HepG2 (cell line): ENCODE measurements at places on chromosomes 2 and 18.

DNA sequence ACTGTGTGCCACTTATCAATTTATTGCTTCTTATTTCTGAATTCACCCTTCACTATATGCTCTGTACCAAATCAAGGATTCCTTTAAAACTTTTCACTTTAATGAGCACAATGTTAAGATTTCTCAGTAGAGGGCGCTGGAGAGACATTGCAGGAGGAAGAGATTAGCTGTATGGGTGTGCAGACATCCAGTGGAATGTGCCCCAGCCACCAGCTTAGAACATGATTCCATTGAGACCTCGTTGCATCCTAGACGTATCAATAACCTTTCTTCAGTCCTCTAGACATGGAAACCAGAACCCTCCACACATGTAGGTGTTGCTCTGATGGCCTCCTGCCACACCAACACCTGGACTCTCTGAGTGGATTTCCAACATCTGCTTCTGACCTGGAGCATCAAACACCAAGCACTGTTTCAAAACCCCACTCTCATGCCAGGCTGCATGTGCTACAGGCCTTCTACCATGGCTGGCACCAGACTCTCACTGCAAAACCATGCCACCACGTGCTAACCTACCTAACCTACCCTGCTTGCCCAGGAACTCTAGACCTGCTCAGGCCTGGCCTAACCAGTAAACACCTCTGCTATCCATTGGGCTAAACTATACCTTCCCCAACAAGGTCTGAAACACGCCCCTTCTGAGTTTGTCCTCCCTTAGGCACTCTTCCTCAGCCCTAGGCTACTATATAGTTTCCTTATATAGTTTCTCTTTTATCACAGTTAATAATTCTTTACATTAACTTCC lies 633.2 kb upstream of the PKDCC start:
- peak; percentile 56 for DNase-seq

GRCh38 chr2:237731663-237732062 lies 66.9 kb upstream of the RBM44 start:
- peak; percentile 48 for DNase-seq

DNA sequence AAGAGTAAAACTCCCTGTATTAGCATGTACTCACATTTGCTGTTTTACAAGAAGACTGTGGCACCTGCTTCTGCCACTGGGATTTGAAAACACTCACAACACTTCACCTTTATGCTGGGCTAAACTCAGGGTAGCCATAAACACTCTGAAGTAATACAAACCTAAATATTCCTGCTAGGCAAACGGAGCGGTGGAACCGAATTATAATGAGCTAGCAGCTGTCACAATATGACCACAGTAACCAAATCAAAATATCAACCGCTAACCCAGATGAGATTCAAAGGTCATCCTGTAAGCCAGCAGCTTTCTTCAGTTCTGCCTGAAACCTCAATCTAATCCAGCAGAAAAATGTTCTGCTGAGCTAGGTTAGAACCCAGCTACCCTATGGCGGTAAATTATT lies 132.1 kb downstream of the TCF4 start:
- no peak for DNase-seq

GRCh38 chr18:69196336-69196735 lies 204.4 kb upstream of the DOK6 start:
- DNase-seq, result no peak

- DNase-seq, result peak; percentile 85
Observed at GRCh38 chr2:119433636-119434327, 2.1 kb downstream of the TMEM37 start.

- DNase-seq, result no peak
Observed at GRCh38 chr2:71277147-71277475, 50.2 kb upstream of the PAIP2B start.

GRCh38 chr2:161946489-161947107 lies 127.4 kb downstream of the DPP4 start:
- DNase-seq, result peak; percentile 18

- DNase-seq, result no peak
Observed at GRCh38 chr2:209936106-209936666, 66.3 kb upstream of the RPE start.

DNA sequence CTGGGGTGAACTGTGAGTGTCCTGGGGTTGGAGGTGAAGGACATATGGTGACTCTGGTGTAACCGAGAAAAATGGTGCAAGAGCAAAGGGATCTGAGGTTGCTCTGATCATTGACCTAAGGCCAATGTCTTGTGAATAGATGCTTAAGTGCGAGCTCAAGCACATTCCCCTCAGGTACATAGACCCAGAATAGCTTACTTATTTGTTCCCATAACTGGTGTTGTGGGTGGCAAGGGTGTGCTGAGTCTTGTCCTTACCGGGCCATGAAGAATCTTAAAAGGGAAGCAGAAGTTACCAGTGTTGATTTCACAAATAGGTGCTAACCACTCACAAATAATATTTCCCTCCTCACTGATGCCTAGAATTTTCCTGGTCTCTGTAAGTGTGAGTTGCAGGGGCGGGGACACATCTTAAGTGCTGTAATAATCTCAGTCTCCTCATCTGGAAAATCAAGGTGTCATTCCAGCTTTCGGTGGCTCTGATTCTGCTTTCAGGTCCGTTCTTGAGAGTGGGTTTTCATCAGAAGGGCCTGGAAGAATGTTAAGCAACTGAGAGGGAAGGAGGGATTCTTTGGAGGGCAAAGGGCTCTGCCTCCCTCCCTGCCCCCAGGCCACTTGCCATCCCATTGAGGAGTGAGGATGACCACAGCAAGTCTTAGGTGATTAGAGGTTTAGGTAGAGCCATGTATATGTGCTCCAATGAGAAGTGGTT lies 54.9 kb downstream of the LIPG start:
- no peak for DNase-seq

GRCh38 chr2:233746475-233747282 lies 13.4 kb upstream of the UGT1A1 start:
- no peak for DNase-seq

- no peak for DNase-seq
Observed at GRCh38 chr2:144320491-144320890, 199.4 kb downstream of the ZEB2 start.

- DNase-seq, result no peak
Observed at GRCh38 chr2:45134014-45134413, 124.8 kb upstream of the SIX2 start.

- no peak for DNase-seq
Observed at GRCh38 chr2:69097891-69098655, 85.1 kb downstream of the ANTXR1 start.

DNA sequence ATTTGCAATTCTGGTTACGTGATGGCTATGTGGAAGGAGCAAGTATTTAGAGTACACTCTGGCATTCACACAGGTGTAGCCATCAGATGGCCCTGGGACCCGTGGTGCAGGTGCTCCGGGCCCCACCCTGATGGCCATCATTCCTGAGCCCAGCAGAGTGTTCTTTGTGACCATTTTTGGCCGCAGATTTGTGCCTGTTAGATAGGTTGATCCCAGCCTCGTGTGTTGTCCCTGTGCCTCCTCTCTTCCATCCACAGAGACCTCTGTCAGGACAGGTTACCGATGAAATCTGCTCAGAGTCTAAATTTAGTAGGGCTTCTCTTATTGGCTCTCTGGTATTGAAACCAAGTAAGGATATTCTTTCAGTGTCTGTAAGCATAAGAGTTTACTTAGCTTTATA lies 33.9 kb downstream of the MAPRE2 start:
- no peak for DNase-seq

GRCh38 chr2:106106622-106107508 lies 87.2 kb downstream of the UXS1 start:
- no peak for DNase-seq

DNA sequence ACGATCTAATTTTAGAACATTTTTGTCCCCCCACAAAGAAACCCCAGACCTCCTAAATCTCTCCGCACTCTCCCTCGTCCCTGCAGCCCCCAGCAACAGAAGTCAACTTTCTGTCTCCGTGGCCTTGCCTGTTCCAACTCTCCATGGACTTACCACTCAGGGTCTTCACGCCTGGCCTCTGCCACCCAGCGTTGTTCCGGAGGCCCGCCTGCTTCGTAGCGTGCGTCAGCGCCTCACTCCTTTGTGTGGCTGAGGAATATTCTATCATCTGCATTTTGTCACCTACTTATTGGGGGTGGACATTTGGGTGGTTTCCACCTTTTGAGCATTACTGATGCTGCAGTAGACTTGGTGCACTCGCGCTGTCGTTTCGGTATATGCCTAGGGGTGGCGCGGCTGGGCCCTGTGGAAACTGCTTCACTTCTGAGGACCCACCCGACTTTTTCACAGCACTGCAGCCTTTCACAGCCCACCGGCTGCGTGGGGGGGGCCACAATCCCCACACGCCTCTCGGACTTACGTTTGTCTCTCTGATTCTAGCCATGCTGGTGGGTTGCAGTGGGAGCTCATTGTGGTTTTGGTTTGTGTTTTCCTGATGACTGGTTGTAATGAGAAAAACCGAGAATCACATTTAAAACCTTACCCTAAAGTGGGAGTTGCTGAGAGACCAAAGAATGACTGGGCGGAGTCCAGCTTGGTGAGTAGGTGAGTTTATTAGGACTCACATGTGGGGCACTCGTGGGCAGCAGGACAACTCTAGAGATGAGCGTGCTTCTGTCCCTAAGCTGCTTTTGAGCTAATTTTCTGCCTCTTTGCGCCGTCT lies 1.4 kb upstream of the HSBP1L1 start:
- DNase-seq, result no peak

- DNase-seq, result no peak
Observed at GRCh38 chr2:218407717-218408116, 8.0 kb downstream of the CTDSP1 start.

DNA sequence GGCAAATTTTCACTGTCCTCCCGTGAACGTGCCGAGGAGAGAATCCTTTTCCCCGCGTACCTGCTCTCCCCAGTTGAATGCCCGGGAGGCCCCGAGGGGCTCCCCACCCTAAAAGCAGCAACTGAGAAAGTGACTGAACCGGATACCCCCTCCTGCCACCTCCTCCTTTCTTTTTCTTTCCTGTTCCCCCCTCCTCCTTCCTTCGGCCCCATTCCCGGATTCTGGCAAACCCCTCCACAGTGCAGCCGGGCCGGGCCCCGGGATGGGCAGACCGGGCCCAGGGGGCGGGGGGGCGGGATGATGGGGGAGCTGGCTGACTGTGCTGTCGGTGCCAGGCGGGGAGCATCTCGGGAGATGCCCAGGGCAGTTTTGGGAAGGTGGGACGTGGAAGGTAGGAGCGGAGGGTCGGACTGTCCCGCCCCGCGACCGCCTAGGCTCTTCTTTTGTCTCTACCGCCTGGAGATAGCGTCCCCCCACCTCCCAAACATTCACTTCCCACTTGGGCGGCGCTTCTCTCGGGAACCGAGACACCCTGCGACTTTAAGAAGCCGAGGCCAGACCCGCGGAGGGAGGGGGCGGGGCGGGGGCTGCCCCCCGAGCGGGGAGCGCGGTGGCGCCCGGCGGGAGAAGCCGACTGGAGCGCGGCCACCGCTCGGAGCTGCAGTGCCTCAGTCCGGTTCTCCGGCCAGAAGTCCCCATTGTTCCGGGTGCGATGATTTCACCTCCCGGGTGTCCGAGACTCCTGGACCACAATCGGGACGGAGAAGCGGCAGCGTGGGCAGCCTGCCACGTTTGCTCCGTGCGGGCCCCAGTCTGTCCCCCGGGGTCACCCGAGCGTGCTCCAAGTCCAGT lies 8.2 kb downstream of the DLX2 start:
- DNase-seq, result no peak

- DNase-seq, result no peak
Observed at GRCh38 chr2:113028112-113028511, 22.9 kb downstream of the IL36A start.

DNA sequence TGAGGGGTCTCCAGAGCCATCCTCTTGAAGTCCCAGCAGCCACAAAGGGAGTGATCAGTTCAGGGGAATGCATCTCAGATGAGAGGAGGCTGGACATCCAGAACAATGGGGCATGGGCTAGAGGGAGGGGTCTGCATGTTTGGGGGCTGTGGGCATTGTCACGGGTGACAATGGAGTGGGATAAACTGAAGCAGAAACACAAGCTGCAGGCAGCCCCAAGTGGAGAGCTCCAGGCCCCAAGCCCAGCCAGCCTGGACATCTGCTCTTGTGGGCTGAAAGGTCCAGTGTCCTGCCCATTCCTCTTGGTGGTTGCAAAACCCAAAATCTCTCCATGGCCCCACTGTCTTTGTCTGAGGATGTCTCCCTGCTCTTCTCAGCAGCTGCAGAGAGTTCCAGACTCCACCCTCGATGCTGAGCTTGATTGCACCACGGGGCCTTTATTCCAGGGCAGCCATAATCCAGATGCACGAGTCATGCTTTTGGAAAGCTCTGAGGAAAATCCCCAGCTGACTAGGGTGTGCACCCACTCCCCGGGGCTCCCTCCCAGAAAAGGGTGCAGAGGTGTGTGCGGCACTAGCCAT lies 149.4 kb downstream of the TNS1 start:
- DNase-seq, result no peak

- no peak for DNase-seq
Observed at GRCh38 chr2:58313926-58314325, 72.8 kb upstream of the FANCL start.

DNA sequence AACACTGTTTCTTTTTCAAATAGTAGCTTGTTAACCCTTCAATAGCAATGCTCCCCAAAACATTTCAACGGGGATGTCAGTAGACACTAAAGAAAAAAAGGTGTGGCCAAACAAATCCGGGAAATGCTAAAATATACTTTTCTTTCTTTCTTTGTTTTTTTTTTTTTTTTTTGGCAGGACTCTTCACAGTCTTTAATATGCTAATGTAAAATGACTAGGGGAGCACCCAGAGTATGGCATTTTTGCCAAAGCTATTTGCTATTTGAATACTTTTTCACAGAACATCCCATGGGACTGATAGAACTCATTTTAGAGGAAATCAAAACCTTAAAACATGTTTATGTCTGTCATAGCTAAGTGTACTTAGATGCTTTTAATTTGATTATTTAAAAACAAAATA lies 32.1 kb downstream of the ATF2 start:
- no peak for DNase-seq

GRCh38 chr2:37267685-37268084 lies 36.2 kb downstream of the NDUFAF7 start:
- no peak for DNase-seq

DNA sequence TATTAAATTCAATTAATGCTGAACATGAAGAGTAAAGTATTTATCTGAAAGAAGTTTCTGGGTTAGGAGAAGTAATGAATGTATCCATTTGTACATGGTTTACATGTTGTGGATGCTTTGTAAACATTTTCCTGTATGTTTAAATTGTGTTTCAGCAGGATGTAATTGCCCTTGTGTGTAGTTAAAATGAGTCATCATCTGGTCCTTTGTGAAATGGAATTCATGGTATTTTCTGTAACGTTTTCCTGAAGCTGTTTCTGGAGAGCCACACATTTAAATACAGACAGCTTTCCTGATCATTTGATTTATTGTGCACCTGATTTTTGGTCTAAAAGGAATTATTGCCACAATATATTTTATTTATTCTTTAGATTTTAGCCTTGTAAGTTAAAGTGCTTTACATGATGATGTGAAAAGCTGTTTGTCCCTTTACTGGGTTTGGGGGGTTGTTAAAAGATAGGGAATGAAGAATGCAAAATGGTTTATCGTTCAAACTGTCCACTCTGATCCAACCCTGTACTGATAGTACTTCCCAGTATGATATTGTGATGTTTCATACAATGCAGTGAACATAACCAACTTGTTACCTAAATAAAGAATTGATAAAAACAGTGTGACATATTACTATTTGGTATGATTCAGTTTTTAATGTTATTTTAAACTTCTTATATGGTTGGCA lies 41.7 kb upstream of the SLC3A1 start:
- DNase-seq, result peak; percentile 79
